RPMI7951 (cell line): ENCODE measurements at places on chromosomes 13 and 19.

- DNase-seq = no peak
These were observed 3.6 kb downstream of the ANO8 start for GRCh38 chr19:17331045-17331558.

GRCh38 chr13:29758531-29759114, 91.8 kb downstream of the UBL3 start:
- DNase-seq = peak; percentile 97

DNA sequence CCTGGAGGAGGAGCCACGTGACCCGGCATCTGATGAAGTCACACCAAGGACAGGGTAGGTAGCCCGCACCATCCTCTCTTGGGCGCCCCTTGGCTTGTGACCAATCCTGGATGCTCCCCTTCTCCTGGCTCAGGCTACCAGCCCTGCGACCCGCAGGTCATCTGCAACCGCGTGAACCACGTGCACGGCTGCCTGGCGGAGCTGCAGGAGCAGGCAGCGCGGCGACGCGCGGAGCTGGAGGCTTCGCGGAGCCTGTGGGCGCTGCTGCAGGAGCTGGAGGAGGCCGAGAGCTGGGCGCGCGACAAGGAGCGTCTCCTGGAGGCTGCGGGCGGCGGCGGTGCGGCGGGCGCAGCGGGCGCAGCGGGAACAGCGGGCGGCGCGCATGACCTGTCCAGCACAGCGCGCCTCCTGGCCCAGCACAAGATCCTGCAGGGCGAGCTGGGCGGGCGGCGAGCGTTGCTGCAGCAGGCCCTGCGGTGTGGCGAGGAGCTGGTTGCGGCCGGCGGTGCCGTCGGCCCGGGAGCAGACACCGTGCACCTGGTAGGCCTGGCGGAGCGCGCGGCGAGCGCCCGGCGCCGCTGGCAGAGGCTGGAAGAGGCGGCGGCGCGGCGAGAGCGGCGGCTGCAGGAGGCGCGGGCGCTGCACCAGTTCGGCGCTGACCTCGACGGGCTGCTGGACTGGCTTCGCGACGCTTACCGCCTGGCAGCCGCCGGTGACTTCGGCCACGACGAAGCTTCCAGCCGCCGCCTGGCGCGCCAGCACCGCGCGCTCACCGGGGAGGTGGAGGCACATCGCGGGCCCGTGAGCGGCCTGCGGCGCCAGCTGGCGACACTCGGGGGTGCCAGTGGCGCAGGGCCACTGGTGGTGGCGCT, 45.9 kb downstream of the SPTBN4 start:
- no peak for DNase-seq

GRCh38 chr13:94558716-94559115, 37.2 kb downstream of the TGDS start:
- no peak for DNase-seq

- DNase-seq = peak; percentile 59
These were observed 51.2 kb downstream of the NLRP12 start for GRCh38 chr19:53772943-53773342.

DNA sequence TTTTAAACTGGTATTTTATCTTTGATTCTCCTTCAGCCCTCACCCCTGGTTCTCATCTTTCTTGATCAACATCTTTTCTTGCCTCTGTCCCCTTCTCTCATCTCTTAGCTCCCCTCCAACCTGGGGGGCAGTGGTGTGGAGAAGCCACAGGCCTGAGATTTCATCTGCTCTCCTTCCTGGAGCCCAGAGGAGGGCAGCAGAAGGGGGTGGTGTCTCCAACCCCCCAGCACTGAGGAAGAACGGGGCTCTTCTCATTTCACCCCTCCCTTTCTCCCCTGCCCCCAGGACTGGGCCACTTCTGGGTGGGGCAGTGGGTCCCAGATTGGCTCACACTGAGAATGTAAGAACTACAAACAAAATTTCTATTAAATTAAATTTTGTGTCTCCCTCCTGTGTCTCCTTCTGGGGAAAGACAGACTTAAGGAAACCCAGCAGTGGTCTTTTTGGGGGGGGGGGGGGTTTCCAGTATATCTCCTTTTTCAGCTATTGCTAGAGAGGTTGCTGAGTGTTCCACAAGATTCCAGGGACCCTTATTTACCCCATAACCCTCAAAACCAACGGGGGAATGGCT, 1.5 kb upstream of the RAD23A start:
- no peak for DNase-seq

- DNase-seq = no peak
These were observed 8.8 kb upstream of the KRTDAP start for GRCh38 chr19:35498984-35499527.

- DNase-seq = no peak
These were observed 57.0 kb downstream of the RBM26 start for GRCh38 chr13:79349011-79349410.

DNA sequence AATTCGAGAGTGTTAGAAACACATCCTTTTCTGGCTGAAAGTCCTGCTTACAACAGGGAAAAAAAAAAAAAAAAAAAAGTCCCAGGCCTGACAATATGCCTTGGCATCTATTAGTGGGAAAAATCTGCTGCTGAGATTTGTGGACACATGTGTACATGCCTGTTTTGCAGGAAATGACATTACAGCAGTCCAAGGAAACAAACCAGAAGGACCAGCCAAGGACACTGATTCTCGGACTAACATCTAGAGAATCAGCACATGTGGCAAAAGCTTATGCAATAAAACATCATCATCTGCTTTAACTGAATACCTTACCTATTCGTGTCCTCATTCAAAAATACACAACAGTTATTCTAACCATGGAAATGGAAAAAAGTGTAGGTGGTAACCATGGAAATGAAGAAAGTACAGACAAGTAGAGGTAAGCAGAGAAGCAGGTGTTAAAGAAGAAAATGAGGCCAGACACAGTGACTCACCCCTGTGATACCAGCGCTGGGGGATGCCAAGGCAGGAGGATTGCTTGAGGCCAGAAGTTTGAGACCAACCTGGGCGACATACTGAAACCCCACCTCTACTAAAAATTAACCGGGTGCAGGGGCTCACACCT, 9.4 kb upstream of the DPY19L3 start:
- no peak for DNase-seq

DNA sequence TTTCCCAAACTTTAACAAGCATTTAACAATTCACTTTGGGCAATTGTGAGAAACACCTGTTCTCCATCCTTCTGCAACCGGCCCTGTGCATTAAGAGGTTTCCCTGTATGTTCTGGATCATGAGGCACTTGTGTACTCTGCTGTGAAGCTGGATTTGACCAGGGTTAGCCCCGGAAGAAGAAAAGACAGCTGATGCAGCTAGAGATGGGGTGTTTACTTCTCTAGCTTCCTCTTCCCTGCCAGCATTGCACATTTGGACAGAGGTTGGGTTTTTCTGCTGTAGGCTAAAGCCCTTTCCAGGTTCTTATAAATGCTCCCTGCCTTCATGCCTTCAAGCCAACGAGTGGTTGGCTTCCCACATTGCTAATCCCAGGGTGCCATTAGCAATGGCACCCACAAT, 20.9 kb downstream of the MBD3L2B start:
- no peak for DNase-seq

- DNase-seq = no peak
These were observed 82.3 kb downstream of the POU4F1 start for GRCh38 chr13:78521091-78521490.

DNA sequence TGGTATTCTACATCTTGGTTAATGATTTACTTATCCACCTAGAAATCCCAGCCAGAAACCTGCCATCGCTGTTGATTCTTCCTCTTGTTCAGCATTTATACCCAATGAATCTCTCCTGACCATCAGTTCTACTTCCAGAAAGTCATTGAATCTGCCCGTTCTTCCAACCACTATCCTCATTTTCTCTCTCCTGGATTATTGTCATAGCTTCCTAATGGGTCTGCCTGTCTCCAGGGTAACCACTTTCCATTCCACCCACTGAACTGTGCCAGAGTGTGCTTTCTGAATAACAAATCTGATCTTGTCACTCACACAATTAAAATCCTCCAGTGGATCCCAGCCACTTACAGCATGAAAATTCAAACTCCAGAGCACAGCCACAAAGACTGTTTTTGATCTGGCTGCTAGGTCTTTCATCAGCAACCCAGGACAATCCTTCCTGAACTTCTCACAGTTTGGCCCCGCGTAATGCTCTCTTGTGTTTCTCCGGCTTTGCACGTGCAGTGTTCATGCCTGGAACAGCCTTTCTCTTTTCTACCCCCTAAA, 330.6 kb downstream of the SPRY2 start:
- no peak for DNase-seq

DNA sequence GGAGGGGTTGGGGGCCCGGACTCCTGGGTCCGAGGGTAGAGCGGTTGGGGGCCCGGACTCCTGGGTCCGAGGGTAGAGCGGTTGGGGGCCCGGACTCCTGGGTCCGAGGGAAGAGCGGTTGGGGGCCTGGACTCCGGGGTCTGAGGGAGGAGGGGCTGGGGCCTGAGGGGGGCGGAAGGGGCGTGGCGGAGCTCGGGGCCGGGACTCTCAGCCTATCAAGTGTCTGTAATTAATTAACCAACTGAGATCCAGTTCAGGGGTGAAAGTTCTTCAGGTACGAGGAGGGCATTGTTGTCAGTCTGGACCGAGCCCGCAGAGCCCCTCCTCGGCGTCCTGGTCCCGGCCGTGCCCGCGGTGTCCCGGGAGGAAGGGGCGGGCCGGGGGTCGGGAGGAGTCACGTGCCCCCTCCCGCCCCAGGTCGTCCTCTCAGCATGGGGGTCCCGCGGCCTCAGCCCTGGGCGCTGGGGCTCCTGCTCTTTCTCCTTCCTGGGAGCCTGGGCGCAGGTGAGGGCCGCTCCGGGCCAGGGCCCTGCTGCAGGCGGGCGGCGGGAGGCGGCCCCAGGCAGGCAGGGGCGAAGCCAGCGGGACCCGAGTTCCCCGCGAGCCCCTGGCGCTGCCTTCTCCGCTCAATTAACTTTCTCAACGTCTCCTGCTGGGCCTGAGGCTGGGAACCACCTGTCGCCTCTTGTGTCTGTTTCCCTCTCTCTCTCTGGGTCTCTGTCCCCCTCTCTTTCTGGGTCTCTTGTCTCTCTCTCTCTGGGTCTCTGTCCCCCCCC, 697 bp downstream of the FCGRT start:
- no peak for DNase-seq

GRCh38 chr19:33194532-33194885, 379 bp downstream of the LRP3 start:
- no peak for DNase-seq
